Activated CD8-positive, alpha-beta memory T cell treated with anti-CD3 and anti-CD28 coated beads for 4 hours (primary cell): ENCODE measurements at places on chromosomes 2 and 18.

DNA sequence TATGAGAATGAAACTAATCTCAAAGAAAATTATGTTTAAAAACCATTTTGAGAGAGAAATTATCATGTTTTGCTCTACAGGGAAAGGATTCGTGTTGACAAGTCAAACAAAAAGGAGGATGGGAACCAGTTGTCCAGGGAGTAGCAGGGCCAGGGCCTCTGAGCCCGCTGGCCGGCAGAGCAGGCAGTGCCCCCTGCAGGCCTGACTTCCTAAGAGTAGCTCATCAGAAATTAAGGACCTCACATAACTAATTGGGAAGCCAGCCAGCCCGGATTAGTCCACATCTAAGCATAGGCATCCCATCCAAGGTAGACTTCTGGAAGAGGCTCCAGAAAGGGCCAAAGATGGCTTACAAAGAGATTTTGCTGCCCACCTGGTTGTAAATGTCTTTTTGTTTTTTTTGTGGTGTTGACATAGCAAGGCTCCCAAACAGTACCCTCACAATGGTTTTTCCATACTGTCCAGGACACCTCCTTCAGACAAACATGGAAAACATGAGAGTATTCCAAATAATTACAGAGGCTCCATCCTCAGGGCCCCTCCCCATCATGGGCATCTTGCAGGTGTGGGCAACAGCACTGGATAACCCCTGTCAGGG is 241.2 kb upstream of the TANK start:
- no peak for DNase-seq

DNA sequence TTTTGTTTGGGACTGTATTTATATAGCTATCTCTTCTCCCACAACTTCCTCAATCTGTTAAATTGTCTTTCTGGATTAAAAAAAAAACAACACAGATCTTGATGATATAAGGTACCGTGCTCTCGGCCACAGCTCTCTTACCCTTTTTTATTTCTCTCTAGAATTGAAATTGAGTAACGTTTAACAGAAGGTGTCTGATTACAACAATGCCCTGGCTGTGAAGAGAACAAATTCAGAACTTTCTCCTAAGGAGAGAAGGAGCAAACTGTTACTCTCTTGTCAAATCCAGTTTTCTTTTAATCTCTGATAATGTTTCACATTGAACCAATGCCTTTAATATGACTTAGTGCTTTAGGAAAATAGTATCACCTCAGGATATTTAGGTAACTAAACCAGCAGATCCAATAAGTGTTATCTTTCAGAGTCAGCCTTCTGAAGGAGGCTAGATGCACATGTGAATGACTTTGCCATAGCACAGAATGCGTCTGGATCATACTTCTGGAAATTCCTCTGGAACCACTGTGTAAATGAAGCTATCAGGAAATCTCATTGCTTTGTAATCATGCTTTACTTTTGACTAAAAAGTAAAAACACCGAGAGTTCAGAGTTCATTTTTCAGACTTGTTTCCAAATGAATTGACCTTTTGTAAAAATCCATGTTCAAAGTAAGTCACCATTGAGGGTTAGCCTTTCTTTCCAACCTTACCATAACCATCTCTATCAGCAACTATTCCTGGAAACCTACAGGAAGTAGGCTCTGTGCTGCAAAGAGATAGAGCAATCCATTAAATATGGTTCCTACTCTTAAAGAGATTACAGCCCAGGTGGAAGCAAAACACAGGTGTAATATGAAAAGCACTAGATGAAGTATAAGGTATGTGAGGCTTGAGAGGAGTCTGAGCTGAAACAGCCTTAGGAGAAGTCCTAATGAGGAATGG is 147.0 kb upstream of the OSR1 start:
- no peak for DNase-seq

DNA sequence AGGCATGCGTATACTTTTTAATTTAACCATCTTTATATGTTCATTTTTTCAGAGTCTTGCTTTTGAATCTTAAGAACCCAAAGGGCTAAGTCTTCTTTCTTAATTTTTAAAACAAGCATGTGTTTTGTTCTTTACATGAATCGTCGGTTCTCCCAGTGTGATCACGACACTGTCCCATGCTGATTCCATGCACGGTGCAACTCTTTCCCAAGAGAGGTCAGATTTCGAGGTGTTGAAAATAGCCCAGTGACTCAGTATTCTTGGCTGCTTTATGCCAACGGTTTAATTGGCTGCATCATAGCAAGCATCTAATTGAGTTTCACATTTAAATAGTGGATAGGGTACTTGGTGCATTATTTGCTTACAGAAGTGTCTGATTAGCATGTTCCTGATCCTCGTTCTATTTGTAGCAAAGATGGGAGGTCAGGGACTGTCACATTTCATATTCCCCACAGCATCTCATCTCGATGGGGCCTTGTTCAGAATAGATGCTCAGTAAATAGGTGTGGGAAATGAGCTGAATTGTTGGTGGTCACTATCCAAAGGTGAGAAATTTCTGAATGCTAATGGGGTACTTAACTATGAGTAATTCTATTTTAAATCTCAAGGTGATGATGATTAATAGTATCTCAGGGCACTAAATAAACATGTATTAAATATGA is 2.8 kb downstream of the NPAS2 start:
- no peak for DNase-seq

GRCh38 chr2:239127513-239127912 is 273.3 kb downstream of the HDAC4 start:
- DNase-seq = no peak

DNA sequence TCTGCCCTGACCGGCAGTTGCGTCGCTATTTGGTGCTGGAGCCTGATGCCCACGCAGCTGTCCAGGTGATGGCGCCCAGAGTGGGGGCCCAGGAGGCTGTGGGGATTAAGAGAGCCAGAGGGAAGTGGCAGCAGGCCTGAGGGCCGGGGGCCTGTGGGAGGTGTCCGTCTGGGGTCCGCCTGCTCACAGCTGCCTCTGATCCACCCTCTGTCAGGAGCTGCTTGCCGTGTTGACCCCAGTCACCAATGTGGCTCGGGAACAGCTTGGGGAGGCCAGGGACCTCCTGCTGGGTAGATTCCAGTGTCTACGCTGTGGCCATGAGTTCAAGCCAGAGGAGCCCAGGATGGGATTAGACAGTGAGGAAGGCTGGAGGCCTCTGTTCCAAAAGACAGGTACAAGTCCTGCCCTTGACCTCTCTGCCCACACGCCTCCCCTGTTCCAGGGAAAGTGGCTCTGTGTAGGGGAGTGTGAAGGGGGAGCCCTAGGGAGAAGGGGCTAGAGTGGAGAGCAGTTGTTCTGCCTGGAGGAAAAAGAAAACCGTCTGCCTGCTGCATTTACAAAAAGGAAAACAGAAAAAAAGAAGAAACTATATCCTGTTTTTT is 11.6 kb downstream of the STK11IP start:
- no peak for DNase-seq

- DNase-seq = no peak
These were observed 59.8 kb downstream of the NOL10 start for GRCh38 chr2:10629819-10630532.

- DNase-seq = no peak
These were observed 476.3 kb upstream of the VWC2L start for GRCh38 chr2:213934560-213934959.

- DNase-seq = no peak
These were observed 1103.2 kb upstream of the ZEB2 start for GRCh38 chr2:145623136-145623535.

GRCh38 chr18:3163968-3164367 is 55.8 kb downstream of the MYOM1 start:
- DNase-seq = no peak

GRCh38 chr2:35821675-35822074 is 533.9 kb upstream of the CRIM1 start:
- no peak for DNase-seq

- no peak for DNase-seq
These were observed 29.0 kb upstream of the CFAP36 start for GRCh38 chr2:55490554-55490953.

DNA sequence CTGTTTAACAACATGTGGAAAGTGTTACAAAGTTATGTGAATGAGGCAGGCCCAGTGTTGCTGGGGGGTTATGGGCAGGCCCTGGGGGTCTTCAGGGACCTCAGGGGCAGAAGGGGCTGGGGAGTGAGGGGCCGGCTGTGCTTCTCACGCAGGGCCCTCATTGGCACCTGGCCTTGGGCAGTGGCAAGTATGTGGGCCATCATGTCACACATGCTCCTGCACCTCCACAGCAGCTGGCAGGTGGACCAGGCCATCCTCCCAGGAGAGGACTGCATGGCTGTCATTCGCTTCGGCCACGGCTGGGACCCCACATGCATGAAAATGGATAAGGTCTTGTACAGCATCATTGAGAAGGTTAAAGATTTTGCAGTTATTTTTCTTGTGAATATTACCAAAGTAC is 47.4 kb downstream of the ZNF385B start:
- DNase-seq = no peak

DNA sequence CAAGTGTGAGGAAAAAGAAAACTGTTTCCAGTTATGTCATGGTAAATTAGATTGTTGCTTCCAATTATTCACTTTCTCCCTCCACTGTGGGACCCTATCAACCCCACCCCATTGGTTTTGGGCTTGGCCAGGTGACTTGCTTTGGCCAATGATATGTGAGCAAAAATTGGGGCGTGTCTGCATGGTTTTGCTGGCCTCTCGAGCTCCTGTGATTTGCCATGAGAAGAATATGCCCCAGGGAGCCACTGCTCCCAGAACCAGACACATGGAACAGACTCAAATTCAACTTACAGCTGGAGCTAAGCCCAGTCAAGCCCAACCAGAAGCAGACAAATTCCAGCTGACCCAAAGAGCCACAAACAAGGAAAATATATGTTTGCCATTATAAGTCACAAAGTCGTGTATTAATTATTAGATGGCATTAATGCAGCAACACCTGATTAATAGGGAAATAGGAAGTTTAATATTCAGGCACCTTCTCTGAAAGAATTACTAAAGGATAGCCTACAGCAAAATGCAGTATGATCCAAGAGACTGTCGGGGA is 248.9 kb downstream of the ANAPC1 start:
- DNase-seq = no peak

GRCh38 chr18:39199231-39199855 is 1633.7 kb upstream of the CELF4 start:
- no peak for DNase-seq

DNA sequence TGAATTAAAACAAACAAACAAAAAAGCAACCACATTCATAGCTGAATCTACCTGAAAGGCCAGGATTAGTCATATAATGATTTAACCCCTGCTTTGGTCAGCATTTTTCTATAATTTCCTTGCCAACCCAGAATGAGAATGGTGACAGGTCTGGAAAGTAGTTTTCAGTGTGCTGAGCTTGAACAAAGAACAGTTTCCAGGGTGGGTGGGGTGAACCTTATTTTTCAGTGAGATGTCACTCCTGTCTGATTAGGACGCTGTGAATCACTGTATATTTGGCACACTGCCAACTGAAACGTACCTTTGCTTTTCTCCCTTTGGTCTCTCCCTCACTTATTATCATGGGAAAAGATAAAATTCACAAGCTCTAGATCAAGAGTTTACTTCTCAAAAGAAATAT is 35.0 kb upstream of the DSC1 start:
- DNase-seq = no peak

DNA sequence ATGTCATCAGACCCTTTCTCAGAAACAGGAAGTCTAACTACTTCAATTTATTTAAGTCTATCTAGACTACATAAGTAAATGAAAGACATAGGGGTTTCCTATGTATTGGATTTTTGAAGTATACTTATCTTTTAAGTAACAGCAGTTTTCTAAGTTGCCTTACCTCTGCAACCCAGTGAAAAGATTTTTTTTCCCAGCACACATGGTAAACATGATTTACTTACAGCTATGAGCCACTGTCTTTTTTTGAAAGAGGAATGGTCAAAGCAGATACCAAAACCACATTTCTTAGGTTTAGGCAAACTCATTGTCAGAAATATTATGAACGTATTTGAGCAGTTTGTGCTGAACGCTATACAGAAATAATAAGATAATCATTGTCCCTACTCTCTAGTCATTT is 78.7 kb upstream of the OTX1 start:
- no peak for DNase-seq

DNA sequence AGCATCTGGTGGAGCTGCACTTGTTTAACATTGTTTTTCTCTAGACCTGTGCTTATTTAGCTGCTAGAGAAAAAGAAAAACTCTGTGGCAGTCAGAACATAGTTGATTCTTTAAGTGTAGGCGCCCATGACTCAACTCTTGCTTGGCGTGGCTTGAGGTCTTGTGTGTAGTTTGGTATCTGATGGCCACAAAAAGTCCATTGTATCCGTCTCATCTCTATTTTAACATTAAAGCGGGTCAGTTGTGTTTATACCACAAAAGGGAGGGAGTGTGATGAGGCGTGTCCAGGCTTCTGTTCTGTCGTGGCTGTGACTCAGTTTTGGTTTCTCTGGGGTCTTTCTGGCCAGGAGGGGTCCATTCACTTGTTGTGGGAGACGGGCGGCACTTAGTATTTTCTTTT is 24.2 kb upstream of the UGT1A8 start:
- no peak for DNase-seq

DNA sequence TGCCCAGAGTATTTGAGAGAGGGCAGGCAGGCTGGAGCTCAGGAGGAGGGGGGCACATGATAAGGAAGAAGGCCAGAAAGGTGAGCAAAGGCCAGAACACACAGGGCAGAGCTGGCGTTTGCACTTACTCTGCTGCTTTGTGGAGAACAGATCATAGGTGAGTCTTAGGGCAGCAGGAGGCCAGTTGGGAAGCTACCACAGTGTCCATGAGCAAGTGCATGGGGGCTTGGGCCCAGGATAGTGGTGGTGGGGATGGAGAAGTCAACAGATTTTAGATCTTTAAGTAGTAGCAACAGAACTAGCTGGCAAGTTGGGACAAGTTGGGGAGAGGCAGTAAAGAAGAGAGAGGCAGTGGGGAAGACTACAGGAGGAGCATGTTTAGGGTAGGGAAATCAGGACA is 168.0 kb downstream of the ANTXR1 start:
- DNase-seq = no peak

- no peak for DNase-seq
These were observed 10.5 kb downstream of the CCDC88A start for GRCh38 chr2:55408918-55409868.

DNA sequence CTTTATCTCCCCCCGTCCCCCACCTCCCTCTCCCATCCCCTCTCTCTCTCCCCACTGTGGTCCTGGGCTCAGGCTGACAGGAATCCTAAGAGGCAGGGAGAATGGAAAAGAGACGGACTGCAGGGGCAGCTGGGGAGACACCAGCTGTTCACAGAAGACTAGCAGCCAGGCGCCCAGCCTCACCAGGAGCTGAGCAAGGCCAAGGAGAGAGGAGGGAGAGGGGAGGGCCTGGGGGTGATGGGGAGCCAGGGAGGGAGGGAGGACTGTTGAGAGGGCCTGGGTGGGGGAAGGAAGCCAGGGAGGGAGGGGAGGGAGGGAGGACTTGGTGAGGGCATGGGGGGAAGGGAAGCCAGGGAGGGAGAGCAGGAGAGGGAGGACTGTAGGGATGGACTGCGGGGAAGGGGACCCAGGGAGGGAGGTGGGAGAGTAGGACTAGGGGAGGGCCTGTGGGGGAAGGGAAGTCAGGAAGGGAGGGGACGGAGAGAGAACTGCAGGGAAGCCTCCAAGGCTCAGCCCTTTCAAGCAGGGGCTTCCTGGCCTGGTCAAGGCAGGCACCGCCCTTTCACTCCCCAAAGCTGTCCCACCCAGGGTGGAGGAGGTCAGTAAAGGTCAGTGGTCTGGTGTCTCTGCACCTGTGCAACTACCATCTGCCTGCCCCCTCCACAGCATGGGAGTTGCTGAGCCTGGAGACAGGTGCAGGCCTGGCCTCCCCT is 517.7 kb upstream of the MYT1L start:
- DNase-seq = no peak
